Cerebellar nuclear complex (tissue), 1 donor: ENCODE measurements at places on chromosomes 4 and X.

GRCh38 chr4:37216209-37216608, 28.3 kb upstream of the NWD2 start:
- DNase-seq = no peak

DNA sequence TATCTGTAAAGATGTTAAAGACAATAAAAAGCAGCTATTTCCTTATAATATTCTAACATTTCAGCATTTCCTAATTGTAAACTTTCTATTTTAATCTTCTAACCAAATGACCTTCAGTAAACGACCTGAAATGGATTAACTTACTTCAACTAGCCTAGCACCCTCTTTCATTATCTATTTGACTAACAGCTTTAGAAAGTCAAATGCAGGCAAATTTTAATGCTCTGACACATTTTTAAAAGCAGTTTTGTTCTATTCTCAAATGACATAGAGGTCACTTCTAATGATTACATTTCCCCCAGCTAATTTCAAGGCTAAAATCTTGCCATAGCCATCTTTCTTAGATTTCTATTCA, 41.9 kb downstream of the SLC7A11 start:
- DNase-seq = no peak

DNA sequence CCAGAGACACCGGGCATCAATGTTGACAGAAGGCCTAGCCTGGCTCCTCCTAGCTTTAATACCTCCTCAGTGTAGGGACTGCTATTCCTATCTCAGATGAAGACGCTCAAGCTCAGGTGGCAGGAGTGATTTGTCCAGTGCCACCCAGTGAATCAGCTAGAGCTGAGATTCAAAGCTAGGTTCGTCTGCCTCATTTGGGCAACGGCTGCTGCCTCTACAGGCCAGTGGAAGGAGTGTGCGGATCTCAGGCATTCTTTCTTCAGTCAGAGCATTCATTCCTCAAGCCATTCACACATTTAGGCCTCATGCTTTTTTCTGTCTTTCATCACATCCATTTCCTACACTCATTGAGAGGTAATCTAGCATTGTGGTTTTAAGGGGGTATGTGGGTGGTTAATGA, 7.3 kb downstream of the TSR2 start:
- DNase-seq = no peak

DNA sequence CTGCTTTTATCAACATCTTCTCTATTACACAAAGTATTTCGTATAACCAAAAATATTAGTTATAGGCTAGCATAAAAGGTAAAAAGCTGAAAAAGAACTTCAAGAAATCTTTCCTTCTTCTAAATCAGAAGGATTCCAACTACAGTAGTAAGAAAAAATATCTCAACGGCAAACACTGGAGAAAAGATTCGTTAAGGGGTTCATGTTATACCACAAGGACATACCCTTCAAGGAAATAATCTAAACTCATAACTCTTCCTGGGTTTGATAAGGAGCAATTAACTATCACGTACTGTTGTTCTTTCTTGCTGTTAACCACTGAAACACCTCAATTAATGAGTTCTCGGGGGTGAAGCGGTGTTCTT, 1.5 kb downstream of the SMIM14 start:
- no peak for DNase-seq

GRCh38 chrX:14508025-14508690, 21.2 kb upstream of the GLRA2 start:
- DNase-seq = no peak

GRCh38 chrX:70554081-70554480, 109.4 kb downstream of the DLG3 start:
- DNase-seq = no peak

- DNase-seq = no peak
These were observed 387.7 kb upstream of the TEX13C start for GRCh38 chrX:124931958-124932357.

- DNase-seq = no peak
These were observed 27.0 kb upstream of the ZNF280C start for GRCh38 chrX:130295519-130296296.

- DNase-seq = no peak
These were observed 100.7 kb upstream of the GRPR start for GRCh38 chrX:16022580-16023200.

GRCh38 chrX:44899946-44900345, 27.0 kb downstream of the KDM6A start:
- no peak for DNase-seq

- DNase-seq = no peak
These were observed 237.8 kb upstream of the ANXA3 start for GRCh38 chr4:78313754-78314120.

DNA sequence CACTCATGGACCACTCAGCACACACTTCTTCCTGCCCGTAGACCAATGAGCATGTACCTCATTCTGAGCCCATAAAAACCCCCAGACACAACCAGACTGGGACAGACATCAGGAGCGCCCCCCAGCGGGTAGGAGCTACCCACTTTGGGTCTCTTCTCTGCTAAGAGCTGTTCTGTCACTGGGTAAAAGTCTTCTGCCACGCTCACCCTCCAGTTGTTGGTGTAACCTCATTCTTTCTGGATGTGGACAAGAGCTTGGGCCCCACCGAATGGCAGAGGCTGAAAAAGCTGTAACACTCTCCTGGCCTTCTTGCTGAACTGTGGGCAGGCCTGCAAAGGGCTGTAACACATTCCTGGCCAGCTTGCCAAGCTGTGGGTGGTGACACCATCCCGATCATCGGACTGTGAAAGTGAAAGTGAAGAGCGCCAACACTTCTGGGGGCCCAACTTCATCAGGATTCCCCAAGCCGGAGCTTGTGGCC, 137.6 kb downstream of the TECRL start:
- no peak for DNase-seq

- DNase-seq = no peak
These were observed 145.9 kb downstream of the PPA2 start for GRCh38 chr4:105327956-105328355.

- DNase-seq = no peak
These were observed 38.5 kb downstream of the NEK1 start for GRCh38 chr4:169573889-169574288.

DNA sequence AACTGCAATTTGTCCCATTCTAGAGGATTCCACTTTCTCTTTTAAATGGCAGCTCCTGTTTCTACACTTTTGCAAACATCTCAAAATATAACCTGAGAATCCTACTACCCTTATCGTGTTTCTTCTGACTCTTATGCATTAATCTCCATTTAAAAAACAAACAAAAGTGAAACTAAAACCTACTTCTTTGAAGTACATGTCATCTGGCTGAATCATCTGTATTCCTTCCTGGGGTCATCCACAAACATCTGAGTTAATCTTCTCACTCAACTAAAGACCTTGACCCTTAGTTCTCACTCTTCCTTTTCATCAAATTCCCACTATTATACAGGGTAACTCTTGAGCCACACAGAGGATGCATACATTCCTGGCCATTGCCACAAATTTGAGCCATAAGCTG, 584.8 kb downstream of the PPARGC1A start:
- DNase-seq = no peak

DNA sequence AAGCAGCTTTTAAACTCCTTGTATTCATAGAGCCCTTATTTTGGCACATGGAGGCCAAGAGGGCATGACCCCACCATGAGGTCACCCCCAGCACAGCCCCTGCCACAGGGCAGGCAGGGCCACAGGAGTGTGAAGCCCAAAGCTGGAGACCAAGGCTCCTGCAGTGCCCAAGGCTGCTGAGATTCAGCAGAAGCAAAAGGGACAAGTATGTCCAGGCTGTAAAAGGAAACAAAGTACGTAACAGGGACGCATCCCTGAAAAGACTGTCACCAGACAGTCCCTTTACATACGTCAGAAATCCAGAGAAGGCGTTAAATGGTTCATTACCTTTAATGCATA, 18.9 kb downstream of the GAK start:
- no peak for DNase-seq

GRCh38 chrX:11881485-11882170, 123.6 kb downstream of the MSL3 start:
- DNase-seq = no peak

DNA sequence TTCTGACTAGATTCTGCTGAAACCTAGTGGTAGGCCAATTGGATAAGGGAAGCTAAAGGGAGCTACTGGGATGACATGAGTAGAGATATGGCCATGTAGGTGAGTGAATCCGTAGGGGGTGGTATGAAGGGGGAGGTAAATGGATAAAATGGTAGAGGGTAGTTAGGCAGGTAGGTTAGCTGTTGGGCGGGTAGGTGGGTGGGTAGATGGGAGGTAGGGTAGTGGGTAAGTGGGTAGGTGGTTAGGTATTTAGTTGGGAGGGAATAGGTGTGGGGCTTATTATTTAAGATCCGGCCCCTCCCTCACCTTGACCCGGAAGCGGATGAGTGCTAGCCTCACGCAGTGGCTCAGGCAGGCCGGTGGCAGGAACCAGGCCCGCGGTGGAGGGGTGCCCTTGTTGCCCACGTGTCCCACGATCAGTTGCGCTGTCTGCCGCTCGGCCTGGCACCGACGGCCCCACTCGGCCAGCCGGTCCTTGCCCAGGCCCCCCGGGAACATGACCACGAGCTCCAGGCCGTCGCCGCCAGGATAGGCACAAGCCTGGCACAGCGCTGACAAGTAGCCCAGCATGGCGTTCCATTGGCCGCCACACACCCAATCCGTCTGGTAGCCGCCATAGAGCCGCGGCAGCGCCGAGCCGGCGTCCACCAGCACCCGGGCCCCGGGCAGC, 725 bp downstream of the FAM120C start:
- DNase-seq = peak; percentile 15

- no peak for DNase-seq
These were observed 46.8 kb upstream of the F9 start for GRCh38 chrX:139483699-139484098.

GRCh38 chrX:78957768-78958130, 12.6 kb downstream of the P2RY10 start:
- DNase-seq = no peak

- no peak for DNase-seq
These were observed 1408.0 kb downstream of the PCDH18 start for GRCh38 chr4:136124251-136124745.

DNA sequence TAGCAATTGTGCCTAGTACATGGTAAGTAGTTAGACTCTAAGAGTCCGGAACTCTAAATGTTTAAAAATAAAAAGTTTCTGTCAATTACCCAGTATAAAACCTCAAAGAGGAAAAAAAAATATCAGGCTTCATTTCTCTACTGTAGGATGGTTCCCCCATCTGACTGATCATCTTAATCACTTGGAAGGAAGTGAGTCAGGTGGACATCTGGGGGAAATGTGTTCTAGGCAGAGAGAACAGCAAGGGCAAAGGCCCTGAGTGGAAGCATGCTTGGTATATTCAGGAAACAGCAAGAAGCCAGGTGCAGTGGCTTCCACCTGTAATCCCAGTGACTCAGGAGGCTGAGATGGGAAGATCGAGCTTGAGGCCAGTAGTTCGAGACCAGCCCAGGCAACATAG, 2.9 kb upstream of the EIF1AX start:
- no peak for DNase-seq

GRCh38 chr4:28117084-28117682, 1256.5 kb downstream of the STIM2 start:
- no peak for DNase-seq

DNA sequence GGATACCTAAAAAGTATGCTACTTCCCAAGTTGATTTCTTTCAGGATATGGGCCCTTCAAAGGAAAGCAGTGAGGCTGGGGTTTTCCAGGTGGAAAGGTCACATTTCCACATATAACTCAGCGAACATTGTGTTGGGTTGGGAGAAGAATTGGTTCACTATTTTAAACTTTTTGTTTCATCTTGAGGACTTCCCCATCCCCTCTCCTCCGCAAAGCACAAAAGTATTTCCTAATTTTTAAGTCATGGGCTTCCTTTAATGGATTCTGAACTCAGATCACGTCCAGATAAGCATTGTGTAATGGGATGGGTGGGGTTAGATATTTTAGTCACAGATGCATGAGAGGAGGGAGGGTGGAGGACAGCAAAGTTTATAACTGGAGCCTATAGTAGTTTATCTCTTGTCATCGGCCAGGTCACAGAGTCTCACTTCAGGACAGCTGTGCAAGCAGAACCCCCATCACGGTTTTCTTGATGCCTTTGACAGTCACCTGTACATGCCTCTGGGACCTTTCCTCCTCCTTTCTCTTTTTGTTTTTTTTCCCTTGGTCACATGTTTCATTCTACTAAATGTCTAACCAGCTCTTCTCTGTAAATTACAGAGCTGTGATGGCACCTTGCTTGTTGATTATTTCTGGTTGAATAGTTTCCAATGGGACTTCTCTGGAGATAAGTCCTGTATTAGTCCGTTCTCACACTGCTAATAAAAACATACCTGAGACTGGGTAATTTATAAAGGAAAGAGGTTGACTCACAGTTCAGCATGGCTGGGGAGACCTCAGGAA, 115.4 kb downstream of the PTTG2 start:
- DNase-seq = no peak

- DNase-seq = no peak
These were observed 20.8 kb downstream of the AMOT start for GRCh38 chrX:112819813-112820212.

- DNase-seq = no peak
These were observed 25.5 kb upstream of the GPAT3 start for GRCh38 chr4:83510442-83510841.

- no peak for DNase-seq
These were observed 97.1 kb upstream of the SH3RF1 start for GRCh38 chr4:169367826-169368225.

GRCh38 chr4:104128850-104129213, 365.9 kb downstream of the CXXC4 start:
- DNase-seq = no peak

- DNase-seq = no peak
These were observed 204.6 kb downstream of the TENM3 start for GRCh38 chr4:182447767-182448280.

GRCh38 chr4:27214010-27214409, 353.4 kb downstream of the STIM2 start:
- no peak for DNase-seq
